ENCODE measurements at places on chromosomes 6 and 20. TPM values are rescaled to one million over a fixed set of nuclear protein-coding genes. Genes with fewer than 3 reads are reported as not detected.

The FAXC gene
- total RNA-seq = 0.57 TPM

DNA sequence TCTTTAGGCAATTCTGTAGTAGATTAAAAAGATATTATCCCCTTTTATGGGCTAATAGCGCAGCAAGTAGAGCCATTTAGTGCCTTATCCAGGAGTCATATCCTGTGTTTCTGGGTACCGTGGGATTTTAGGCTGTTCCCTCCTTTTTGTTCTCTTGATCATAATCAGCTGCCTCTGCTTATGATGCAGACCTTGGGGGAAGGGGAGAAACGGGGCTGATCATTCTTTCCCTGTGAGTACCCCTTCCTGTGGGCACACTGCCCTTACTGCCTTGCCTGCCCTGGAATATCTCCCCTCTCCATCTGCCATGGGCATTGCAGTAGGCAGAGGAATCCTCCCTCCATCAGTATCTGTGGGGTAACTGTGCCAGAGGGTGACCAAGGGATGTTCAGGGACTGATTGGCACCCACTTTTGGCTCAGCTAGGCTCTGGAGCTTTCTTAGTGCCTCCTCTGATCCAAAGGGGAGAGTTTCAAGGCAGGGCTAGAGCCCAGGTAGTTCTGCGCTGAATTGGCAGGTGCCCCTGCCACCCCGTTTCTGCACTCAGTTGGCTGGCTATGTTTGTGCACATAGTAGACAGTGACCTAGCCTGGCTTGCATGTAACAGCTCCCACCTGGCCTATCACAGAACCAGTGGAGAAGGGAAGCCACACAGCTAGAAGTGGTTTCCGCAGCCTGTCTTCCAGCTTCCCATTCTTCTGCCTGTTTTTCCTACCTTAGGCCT, 103.3 kb downstream of the FIG4 start:
- no peak for DNase-seq

The OPRM1 gene
- not detected for total RNA-seq

The ATP6V1G2 gene
- total RNA-seq = 2.6 TPM

GRCh38 chr6:3904518-3904917, 55.3 kb downstream of the FAM50B start:
- no peak for DNase-seq

DNA sequence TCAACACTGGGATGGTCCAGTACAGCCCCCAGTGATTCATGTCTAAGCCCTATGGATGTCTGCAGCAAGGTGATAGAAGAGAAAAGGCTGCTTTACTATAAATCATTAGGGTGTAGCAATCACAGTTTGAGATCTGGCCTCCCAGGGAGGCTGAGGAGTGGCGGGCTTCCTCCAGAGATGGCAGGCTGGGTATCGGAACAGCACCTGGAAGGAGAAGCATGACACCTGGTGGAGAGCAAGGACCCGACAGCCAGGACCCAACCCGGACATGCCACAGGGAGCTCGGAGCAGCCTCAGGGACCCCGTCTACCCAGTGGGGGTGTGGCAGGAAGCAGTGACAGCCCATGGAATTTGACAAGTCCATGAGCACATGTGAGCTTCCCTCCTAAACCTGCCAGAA, 114.8 kb upstream of the CD93 start:
- DNase-seq = no peak

DNA sequence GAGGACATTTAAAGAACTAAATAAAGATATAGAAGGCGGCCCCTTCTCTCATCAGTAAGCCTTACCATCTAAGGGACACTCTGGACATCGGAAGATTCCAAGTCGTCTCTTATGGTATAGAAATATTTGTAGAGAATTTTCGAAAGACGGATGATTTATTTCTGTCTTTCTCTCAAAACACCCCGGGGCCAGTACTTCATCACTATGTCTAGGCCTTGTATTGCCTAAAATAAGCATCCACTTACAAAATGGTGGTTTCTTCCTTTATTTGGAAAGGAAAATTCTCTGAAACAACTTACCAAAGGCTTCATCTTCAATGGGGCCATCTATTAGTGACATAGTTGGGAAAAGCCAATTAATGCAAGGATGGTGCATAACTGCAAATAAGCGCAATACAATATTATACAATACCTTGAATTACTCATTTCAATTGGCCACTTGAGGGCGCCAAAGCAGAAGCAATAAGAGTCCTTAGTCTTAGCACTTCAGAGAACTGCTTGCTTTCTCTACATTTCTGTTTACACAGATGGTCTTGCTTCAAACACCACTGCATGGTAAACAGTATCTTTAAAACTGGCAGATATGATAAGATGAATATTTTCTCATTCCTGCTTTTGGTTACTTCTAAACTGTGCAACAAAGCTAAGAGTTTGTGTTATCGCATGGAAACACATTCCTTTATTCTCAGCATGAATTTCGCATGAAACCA, 113.2 kb downstream of the VIP start:
- no peak for DNase-seq

Data from cardiac septum (tissue), 1 donor.